Eye (tissue), 1 donor: ENCODE measurements at places on chromosomes 2 and 18.

- DNase-seq, result no peak
Observed at GRCh38 chr18:34821669-34822210, 111.6 kb downstream of the DTNA start.

DNA sequence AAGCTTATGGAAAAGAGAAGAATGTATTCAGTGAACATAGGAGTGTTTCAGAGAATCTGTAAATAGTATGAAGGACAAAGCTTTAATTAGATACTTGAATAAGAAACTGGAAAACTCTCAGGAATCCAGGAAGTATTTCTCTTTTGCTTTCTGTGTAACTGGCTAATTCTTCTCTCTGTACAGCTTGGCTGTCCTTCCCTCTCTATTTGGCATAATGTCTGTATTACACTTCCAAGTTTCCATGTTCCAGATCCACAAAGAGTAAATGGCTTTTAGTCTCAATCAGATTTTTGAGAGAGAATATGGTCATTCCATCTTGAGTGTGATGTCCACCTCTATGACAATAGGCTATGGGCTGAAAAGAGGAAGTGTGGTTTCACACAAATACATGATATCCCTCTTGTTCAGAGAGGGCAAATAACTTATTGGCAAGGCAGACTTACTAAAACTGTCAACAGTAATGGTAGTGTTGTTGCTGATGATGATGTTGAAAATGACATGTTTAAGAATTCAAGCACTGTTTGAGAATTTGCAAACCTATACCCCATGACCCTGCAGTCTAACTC, 129.2 kb upstream of the ERBB4 start:
- DNase-seq, result no peak

- no peak for DNase-seq
Observed at GRCh38 chr2:174628528-174629169, 31.0 kb upstream of the WIPF1 start.

GRCh38 chr2:240728827-240729226, 37.2 kb downstream of the AQP12A start:
- no peak for DNase-seq

- no peak for DNase-seq
Observed at GRCh38 chr18:54923339-54923956, 35.8 kb downstream of the CCDC68 start.

DNA sequence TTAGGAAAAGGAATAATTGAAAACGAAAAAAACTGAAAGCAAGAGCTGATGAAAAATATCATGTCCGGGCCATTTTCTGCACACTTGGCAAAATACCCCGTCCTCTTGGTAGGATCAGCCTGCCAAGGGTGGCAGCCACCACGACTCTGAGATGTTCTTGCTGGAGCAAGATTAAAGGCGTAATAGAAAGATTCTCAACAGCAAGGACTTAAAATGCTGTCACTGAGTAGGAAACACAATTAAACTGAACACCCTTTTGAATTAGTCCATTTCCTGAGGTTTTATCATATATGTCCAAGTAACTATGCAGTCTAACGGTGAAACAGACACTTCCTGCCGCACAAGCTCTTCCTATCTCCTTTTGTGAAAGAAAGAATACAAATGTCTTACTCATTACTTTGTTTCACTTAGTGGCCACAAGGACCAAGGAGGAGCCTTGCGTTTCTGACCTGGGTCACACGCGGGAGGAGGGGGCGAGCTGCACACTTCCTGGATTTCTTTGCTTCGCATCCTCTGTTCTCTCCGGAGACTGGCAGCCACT, 222.7 kb downstream of the PIEZO2 start:
- DNase-seq, result peak; percentile 28

DNA sequence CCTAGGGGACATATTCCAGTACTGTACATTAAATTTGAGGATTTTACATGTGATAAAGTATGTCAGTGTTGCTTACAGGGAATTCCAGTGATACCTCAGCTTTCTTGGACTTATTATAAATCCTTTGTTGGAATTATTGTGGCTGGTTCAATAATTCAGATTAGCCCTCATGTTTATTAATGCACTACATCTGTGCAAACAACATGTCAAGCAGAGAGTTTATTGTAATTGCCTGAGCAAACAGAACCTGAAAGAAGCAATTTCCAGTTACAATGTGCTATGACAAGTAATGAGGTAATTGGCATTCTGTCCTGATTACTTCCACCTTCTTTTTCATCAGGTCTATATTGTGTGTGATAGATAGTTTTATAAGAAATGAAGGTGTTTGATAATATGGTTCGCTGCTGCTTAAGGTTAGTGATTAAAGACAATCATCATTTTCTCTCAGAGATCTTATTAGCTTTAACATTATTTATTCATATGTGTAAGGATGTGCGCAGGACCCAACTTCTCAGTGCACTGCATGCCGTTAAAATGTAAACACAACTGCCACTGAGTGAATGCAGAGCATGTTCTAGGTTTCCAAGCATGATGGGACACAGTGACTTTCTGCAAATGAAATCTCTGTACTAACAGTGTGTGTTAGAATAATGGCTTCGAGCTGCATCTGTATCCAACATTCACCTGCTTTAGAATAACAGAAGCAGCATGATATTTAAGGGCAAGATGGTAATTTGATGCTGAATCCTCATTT, 973.7 kb upstream of the POU3F3 start:
- no peak for DNase-seq

GRCh38 chr2:61924895-61925663, 19.6 kb downstream of the COMMD1 start:
- no peak for DNase-seq

GRCh38 chr2:158932131-158932645, 36.3 kb upstream of the TANC1 start:
- DNase-seq, result peak; percentile 37
